Erythroblast (primary cell): ENCODE measurements at places on chromosomes 7 and 10.

- no peak for DNase-seq
These were observed 184.9 kb upstream of the ADCY1 start for GRCh38 chr7:45389073-45389872.

GRCh38 chr7:134515569-134516468 is 11.5 kb upstream of the AKR1B10 start:
- DNase-seq: peak; percentile 7

- DNase-seq: no peak
These were observed 28.8 kb upstream of the ZNF488 start for GRCh38 chr10:47412869-47413268.

DNA sequence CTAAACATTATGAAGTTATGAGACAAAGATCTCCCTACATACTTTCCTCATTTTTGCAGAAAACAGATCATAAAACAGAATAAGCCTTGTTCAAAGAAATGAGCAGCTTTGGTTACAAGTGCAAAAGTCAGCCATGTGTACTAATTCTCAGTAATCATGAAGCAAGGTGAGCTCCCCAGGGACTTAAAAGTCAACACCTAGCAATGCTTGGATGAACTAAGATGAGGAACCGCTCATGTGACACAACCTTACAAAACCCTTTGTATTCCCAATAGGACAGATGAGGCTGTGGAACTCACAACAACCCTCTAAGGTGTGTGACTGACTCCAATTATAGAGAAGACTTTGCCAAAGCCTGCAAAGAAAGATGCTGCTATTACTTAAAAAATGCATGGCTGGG is 154.5 kb downstream of the SLC25A13 start:
- DNase-seq: no peak

GRCh38 chr7:151115836-151116418 is 29.7 kb downstream of the AGAP3 start:
- DNase-seq: no peak

DNA sequence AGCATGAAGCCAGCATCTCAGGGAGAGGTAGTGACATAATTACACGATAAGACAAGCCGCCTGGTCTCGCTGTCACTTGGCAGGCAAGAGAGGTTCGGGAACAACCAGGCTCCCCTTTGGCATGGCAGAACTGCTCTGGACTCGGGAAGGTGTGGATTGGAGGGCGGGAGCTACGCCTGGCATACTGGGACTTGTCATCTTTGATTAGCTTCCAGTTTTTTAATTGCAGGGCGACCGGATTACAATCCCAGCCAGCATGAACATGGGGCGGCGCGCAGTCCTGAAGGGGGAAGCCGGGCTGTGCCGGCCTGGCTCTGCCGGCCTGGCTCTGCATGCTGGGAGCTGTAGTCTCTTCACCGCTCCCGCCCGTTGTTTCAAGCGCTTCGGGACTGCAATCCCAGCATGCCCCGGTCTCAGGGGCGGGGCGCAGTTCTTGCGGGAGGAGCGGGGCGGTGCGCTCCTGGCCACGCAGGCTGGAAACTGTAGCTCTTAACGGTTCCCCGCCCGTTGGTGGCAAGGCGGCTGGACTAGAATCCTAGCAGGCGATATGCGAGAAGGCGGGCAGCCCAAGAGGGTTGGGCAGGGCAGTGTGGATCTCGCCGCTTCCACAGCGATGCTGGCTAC is 45.5 kb upstream of the ZNF716 start:
- no peak for DNase-seq

DNA sequence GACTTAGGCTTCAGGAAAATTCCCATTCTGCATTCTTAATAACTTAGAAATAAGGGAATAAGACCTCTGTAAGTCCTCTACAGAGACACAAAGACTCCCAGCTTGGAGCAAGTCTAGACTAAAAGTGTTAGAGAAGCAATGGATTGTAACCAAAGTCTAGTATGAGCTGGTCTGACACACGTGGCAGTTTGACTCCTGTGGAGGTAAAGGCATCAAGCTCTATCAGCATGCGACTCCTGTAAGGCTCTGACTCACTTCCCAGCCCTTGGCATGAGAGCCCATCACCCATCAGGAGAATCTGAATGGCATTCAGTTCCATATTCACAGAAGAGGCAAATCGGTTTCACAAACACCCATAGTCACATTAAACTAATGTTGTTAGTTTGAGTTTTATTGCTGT is 4.4 kb upstream of the VSTM4 start:
- DNase-seq: no peak

- no peak for DNase-seq
These were observed 96.8 kb downstream of the CYTH3 start for GRCh38 chr7:6175645-6176044.

GRCh38 chr10:15856328-15857015 is 3.8 kb downstream of the MINDY3 start:
- DNase-seq: peak; percentile 84

- DNase-seq: no peak
These were observed 224.9 kb upstream of the NFE2L3 start for GRCh38 chr7:25926891-25927625.

DNA sequence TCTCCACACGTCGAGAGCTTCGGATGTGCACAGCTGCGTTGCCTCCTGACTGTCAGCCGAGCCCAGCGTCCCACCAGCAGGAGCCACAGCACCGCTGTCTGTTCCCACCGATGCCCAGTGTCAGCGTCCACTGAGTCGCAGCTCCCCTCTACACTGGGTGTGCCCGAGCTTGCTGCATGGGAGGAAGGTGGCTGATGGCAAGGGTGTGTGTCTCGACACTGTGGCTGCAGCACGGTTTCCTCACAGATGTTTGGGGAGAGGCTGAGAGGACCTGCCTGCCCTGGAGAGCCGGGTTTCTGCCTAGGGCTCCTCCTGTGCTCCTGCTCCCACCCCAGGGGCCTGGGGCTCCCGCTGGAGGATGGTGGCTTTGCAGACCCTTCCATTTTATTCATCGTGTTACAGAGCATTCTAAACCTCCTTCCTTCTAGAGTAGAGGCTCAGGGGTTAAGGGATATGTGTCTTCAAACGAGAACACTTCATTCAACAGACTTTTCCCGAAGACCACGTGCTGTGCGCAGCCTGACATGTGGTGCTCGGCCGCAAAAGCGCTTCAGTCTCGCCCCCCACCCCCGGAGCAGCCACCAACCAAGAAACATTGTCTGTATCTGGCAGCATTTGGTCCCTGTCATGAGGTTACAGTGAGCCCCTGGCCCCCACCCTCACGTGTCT is 384.8 kb downstream of the DNAJB6 start:
- no peak for DNase-seq

DNA sequence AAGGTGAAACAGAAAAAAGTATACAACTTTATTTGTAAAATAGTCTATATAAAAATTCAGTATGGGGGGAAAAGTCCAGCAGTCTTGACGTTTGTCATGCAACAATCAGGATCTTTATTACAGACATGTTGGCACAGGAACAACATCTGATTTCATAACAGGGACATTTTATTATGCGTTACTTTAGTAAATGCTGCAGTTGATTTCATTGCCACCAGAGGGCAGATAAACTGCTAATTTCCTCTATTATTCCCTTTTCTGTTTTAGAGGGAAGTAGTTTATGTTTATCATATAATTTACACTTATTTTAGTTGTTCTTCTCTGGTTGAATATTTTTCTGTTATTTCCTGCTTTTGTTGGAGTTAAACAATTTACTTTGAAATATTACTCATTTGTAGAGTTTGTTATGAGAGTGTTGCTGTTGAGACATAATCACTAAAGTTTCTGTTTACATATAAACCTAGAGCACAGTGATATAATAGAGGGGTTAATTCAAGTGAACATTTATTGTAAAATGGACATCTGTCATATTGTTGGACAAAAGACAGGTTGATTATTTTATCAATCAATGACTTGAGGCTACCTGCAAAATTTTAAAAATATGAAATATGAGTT is 3.3 kb downstream of the PLXDC2 start:
- DNase-seq: peak; percentile 46

GRCh38 chr7:123901101-123901500 is 23.9 kb upstream of the SPAM1 start:
- no peak for DNase-seq

- DNase-seq: no peak
These were observed 145.0 kb downstream of the PARD3 start for GRCh38 chr10:34670081-34670480.

DNA sequence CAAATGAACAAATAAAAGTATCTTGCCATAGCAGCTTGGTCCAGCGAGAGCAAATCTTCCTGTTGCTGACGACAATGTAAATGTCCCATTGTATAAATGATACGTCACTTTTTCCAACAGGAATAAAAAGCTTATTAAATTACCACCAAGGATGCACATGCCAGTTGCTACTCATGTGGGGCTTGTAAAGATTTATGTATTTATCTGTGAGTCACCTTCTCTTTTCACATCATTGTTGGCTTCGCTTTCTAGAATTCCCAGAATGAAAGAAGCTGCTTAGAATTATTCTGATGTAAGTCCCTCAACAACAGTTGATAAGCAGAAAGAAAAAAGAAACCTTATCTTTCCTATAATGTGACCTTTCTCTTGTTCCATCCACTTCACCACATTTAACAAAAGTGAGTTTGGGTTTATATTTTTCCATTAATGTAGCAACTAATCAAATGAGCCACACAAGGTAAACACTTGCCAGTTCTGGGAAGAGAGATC is 22.4 kb downstream of the DNAJC12 start:
- DNase-seq: no peak

GRCh38 chr7:122887198-122887597 is 938 bp upstream of the CADPS2 start:
- peak; percentile 8 for DNase-seq

GRCh38 chr7:151936207-151936606 is 20.0 kb upstream of the GALNTL5 start:
- DNase-seq: no peak
